ENCODE measurements at places on chromosomes 13 and 19.

DNA sequence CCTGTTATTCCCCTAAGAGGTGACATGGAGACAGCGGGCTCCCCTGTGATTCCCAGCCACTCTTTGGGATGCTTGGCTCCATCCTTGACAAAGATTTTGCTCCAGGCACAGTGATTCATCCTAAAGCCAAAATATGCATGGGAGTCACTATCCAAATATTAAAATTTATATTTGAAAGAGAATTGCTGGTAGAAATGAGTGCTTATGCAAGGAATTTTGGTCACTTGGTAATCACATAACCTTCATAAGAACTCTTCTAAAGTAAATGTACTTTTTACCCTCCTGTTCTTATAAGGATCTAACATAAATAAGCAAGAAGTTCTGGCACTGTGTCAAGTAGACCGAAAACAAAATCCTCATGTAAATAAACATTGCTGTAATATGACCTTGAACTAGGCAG is 385.8 kb downstream of the ITGBL1 start:
- DNase-seq, result peak; percentile 84

DNA sequence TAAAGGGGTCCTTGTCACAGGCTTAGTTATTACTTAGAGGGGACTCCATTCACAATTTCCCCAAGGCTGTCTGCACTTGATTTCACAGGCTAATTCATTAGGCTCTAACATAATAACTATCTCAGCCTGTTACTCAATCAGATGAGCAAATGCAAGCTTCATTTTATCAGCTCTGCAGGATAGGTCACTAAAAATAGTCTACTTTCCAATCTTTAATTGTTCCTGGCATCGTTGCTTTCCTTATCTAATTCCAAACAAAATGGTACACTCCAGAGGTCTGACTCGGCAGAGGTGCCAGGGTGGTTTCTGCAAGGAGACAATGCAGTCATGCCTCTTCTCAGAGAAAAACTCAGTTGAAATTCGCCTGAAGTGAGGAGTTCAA is 69.7 kb upstream of the SLC15A1 start:
- no peak for DNase-seq

- no peak for DNase-seq
Observed at GRCh38 chr19:55333870-55334269, 5.8 kb upstream of the KMT5C start.

- no peak for DNase-seq
Observed at GRCh38 chr13:77514336-77514726, 21.2 kb upstream of the SCEL start.

- no peak for DNase-seq
Observed at GRCh38 chr13:50449465-50449864, 394.0 kb downstream of the DLEU7 start.

DNA sequence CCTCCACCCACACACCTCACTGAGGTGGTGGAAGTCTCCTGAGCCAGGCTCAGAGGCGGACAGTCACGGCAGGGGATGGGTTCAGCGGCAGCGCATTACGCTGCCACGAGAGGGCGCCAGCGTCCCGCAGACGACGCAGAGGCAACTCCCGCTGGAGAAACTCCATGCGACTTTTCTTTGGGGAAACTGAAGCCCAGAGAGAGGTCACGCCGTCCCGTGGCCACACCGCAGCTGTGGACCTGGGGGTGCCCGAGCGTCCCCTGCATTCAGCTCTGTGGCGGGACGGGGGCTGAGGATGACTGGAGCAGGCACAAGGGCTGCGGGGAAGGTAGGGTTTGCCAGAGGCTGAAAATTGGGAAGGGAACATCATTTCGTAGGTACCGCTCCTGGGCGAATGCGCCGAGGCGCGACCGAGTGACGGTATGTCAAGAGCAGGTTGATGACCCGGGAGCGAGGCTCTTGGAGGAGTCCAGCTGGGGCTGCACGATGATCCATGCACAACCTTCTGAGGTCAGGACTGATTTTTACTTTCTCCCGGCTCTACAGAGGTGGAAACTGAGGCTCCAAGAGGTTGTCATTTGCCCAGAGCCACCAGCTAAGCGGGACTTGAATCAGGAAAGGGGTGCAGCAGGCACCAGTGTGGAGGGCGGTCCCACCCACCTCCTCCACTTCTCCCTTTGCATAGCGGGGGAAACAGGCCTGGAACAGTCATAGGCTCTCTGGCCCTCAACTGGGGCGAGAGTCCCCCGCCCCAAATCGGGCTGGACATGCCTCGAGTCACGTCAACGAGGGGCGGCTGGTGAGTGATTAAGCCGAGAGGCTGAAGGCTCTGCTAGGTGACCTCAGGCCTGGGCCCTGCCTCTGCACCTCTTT is 690 bp upstream of the ARRDC2 start:
- DNase-seq, result peak; percentile 72

DNA sequence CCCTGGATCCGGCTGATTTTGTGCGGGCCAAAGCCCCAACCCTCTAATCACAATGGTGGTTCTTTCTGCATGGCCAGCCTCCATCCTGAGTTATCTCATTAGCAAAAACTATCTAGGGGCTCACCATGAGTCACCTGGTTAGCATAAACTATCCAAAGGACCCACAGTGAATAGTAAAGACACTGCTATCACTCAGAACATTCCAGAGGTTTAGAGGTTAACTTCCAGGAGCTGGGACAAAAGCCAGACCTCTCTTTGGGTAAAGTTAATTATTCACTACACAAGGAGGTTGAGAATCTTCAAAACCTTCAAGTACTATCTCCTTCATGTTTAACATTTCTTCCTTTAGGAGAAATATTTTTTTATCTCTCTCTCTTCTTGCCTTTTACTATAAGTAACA is 18.8 kb upstream of the PPP5C start:
- peak; percentile 59 for DNase-seq

- no peak for DNase-seq
Observed at GRCh38 chr19:47021536-47022139, 2.0 kb downstream of the NPAS1 start.

DNA sequence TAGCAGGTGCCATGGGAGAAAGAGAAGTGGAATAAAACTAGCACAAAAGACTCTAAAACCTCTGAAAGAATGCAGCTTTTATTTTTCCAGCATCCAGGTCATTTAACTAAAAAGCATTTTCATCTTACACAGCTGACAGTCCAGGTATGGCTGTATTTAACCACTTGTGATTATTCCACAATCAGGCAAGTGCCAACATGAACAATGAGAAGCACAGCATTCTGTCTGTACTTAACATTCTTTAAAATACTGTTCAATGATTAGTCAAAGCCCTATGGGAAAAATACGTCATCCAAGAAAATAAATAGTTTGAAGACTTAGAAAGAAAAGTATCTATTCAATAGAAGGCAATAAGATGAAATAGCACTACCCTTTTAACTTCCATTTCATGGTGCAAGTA is 246.9 kb downstream of the LIG4 start:
- no peak for DNase-seq

DNA sequence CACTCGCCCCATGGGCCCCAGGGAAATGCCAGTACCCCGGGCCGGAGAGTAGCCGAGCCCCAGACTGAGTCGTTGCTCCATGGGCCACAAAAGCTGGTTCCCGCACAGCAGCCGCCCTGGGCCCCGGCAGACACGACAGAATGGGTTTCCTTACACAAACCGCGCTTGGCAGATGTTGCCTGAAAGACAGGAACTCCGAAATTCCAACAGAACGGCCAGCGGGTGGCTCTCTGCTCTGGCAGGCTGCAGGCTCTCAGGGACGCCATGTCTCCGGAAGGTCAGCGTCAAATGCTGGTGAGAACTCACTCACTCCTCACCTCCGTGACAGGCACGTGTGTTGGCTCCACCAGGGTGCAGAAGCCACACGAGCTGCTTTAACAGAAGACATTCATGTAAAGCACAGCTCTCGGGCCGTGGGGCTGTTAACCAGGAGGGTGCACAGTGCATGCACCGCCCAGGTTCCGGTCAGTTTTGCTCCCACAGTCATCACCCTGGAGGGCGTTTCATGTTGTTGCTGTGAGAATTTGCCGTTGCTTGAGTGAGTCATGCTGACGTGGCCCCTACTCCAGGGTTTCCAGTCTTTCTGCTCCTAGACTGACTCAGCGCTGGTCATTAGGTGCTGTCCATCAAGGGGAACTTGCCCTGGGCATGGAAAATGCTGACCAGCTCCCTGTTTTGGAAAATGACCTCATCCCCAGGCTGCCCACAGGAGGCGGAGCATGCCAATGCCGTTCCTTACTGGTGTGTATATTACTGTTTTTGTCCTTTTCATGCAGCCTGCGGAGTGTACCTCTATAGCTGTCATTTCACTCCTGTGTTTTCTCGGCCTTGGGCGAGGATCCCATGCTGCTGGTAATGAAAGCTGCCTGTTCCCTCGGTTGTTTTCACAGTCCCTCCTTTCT is 44.8 kb downstream of the ANKRD10 start:
- peak; percentile 100 for DNase-seq

DNA sequence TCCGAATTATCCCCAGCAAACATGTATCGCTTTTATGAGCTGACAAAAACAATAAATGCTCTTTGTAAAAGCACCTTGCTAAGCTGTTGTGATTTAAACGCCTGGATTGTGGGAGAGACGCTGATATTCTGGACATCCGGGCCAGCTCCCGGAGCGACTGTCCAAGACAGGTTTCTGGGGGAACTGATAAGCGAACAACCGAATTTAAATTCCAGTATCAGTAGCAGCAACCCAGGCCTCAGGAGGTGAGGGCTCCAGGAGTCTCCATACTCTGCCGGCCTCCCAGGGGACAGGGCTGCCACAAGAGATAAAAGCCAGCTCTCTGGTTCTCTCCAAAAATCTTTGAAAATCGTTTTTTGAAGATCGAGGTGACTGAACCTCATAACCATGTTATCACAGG is 50.3 kb upstream of the VSTM2B start:
- no peak for DNase-seq

All from iris pigment epithelial cell (primary cell).